ENCODE measurements at places on chromosomes 2 and 18.

DNA sequence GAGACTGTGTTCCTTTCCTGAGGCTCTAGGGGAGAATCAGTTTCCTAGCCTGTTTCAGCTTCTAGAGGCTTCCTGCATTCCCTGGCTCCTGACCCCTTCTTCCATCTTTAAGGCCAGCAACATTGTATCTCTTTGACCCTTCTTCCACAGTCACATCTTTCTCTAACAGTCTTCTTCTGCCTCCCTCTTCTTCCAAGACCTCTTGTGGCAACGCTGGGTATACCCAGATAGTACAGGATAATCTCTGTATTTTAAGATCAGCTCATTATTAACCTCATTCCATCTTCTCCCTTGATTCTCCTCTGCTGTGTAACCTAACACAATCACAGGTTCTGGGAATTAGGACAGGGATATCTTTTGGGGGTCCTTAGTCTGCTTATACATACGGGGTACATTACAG is 8.9 kb upstream of the MYL12A start:
- DNase-seq: no peak

DNA sequence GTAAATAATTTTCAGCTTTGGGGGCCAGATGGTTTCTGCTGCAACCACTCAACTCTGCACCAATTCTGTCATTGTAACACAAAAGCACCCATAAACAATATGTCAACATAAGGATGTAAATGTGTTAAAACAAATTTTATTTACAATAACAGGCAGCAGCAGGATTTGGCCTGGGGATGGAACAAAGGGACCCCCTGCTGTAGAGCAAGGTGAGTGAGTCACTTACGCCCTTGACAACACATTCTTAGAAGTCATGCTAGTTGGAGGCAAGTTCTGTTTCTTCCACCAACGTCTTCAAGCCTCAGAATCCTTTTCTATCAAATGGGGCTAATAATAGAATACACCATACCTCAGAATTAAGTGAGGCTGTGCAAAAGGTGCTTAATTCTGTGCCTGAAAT is 610.2 kb upstream of the SYT4 start:
- no peak for DNase-seq

GRCh38 chr2:226656367-226656766 is 143.3 kb downstream of the IRS1 start:
- no peak for DNase-seq

DNA sequence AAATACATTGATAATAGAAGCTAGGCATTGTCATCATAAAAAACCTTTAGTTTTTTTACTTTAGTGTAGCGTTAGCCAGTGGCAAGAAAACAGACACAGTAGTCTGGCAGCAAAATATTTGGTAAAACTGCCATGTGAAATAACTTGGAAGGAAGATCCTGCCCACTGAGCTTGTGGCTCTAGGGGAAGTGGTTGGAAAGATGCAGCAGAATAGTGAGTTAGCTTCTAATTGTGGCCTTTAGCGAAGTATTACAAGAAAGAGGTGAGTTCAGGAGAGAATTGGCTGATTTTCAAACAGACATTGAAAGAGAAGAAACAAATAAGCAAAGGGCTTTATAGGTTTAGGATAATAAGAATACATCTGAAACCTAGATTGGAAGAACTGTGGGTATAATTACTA is 1887.8 kb upstream of the CELF4 start:
- no peak for DNase-seq

DNA sequence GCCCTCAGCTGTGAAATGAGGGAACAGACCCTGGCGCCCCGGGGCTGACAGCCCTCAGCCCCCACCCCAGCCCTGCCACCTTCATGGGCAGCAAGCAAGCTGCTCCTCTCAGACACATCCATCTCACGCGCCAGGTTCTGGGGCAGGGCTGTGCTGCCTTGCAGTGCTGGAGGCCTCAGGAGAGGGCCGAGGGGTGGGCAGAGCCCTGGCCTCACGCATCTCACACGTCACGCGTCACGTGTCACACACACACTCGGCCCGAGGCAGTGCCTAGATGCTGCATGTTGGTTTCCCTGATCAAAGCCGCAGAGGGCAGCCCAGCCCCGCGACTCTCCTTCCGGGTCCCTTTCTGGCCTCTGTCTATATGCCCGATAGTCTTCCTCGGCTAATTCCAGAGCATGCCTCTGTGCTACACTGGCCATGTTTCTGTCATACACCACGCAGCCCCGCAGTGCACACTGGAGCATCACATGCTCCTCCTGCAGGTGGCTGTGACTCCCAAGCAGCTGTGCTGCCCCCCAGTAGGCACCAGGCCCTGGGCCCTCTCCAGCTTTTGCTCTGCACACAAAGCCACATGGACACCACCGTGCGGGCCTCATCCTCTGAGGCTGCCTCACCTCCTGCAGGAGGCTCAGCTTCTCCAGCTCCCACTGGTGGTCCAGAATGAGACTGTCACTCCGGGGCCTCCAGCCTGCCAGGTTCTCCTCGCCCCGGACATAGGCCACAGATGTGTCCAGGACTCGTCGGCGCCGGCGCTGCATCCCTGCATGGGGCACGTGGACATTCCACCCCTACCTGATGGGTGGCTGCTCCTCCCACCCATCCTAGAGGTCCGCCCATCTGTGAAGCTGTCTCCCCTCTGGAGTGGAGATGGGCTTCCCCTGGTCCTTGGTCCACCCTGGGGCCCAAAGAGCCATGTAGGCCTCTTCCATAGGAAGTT is 31.4 kb downstream of the AQP12A start:
- DNase-seq: no peak

DNA sequence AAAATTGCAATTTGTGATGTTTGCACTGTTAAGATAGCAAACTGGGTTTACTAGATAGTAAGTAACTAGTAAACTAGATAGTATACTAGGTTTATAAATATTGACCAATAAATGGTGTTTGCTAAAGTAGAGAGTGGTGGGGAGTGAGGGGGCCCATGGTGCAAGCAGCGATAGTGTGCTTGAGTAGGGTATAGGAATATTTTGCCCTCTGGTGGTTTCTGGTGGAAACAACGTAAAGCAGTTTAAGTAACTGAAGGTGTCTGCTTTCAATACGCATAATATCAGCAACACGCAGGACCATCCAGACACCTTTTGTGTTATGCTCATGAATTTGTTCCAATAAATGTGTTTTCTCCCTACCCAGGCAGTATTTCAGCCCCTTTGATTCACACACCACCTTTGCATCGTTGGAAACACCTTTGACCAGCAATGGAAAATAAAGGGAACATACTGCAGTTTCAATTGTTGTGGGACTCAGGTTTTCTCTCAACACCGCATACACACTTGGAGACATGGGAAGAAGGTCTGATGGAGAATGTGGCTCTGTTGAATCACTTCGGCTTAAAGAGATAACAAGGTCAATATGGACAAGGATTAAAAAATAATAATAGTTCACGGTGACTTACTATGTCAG is 16.7 kb upstream of the STAT1 start:
- DNase-seq: no peak

DNA sequence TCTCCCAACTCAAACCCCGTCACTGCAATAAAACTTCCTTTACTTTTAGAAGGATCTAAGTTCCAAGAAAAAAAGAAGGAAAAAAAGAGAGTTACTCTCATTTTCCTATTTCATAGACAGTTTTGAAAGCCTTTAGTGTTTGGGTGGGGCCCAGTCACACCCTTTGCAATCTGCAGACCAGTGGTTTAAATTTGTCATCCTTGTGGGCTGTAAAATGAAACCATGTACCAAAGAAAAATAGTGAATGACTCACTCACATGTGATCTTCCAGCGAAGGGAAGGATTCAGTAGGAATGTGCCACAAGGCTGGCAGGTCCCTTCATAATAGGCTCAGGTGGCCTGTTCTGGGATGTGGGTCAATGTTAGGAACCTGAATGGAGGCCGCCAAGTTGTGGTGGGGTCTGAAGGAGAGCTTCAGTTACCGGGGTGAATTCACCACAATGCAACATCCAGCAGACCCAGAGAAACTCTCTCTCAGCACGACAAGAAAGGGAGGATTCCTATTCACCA is 28.3 kb downstream of the ANXA4 start:
- no peak for DNase-seq

GRCh38 chr2:68980956-68981355 is 6.5 kb downstream of the GKN1 start:
- DNase-seq: no peak

GRCh38 chr2:57941816-57942215 is 104.8 kb upstream of the VRK2 start:
- DNase-seq: no peak

GRCh38 chr2:101710471-101711318 is 13.2 kb downstream of the MAP4K4 start:
- no peak for DNase-seq

DNA sequence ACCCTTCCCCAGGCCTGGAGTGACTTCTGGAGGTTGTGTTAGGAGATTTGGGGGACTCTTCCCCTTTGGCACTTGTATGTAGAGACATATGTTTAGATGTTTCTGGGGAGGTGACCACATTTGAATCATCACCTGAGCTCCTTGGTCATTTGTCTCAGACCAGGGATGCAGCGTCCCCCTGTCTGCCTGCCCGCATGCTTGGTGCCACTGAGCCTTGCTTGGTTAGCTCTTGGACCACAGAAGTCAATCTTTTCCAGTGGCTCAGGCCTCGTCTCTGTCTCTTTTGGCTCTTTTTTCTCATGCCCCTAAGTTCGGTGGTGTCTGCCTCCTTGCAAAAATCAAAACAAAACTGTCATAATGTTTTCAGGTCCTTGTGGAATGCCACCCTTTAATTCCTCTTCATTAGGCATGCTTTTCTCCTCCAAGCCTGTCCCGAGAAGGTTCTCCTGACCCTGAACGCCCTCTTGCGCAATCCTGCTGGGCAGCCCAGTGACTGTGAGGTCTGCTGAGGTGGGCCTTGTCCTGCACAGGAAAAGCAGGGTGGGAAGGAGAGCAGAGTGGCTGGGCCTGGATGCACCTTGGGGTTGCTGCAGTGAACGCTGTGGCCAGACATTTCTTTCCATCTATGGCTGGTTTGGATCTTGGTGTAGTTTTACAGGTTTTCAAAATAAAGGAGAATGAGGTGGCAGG is 24.9 kb downstream of the GLI2 start:
- DNase-seq: no peak

DNA sequence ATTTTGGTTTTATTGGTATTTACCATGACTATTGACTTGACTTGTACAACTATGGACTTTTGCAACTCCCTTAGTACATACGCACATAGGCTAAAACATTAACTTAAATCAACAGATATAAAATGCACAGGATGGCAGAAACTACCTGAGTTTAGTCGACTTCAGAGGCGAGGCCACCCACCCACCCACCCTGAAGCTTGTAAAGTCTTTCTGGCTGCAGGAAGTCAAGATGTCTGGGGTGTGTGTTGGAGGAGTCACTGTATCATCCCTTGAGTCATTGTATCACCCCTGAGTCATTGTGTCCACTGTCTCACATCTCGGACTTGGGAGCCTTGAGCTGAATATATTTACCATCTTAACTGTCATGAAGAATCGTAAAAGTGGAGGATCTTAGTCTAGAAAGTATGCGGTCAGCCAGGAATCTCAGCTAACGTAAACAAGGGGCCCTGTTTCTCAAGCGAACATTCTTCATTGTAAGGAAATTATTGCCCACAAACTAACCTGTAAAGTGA is 140.0 kb upstream of the ST6GAL2 start:
- DNase-seq: no peak

- DNase-seq: no peak
Observed at GRCh38 chr18:9237981-9238380, 96.6 kb upstream of the TWSG1 start.

GRCh38 chr2:128447538-128447995 is 128.9 kb upstream of the HS6ST1 start:
- no peak for DNase-seq

- DNase-seq: no peak
Observed at GRCh38 chr2:184597571-184597991, 748 bp upstream of the ZNF804A start.

- no peak for DNase-seq
Observed at GRCh38 chr2:88659538-88659915, 31.9 kb upstream of the RPIA start.

GRCh38 chr2:191935247-191935646 is 88.4 kb upstream of the CAVIN2 start:
- no peak for DNase-seq
